Motor neuron (in vitro differentiated cells): ENCODE measurements at places on chromosomes 11 and 22. TPM values are rescaled to one million over a fixed set of nuclear protein-coding genes. Genes with fewer than 3 reads are reported as not detected.

The SPDYC gene
- total RNA-seq: not detected in 2 replicates

The PHOX2A gene
- total RNA-seq: 0.38 and 0.46 TPM in 2 replicates

The ARHGAP8 gene
- total RNA-seq: 0.25 TPM in 1 of 2 replicates, not detected in the other

The EIF1AD gene
- 31.6 and 33.1 TPM in 2 replicates for total RNA-seq

The CHRM1 gene
- 0.34 and 0.63 TPM in 2 replicates for total RNA-seq

The ARRB1 gene
- total RNA-seq: 5.6 and 6.6 TPM in 2 replicates

The LDHAL6A gene
- 0.09 and 0.21 TPM in 2 replicates for total RNA-seq

The OR5D16 gene
- total RNA-seq: not detected in 2 replicates

The SCN3B gene
- 1.1 and 1.3 TPM in 2 replicates for total RNA-seq
